ENCODE measurements at places on chromosomes 1 and 21.

DNA sequence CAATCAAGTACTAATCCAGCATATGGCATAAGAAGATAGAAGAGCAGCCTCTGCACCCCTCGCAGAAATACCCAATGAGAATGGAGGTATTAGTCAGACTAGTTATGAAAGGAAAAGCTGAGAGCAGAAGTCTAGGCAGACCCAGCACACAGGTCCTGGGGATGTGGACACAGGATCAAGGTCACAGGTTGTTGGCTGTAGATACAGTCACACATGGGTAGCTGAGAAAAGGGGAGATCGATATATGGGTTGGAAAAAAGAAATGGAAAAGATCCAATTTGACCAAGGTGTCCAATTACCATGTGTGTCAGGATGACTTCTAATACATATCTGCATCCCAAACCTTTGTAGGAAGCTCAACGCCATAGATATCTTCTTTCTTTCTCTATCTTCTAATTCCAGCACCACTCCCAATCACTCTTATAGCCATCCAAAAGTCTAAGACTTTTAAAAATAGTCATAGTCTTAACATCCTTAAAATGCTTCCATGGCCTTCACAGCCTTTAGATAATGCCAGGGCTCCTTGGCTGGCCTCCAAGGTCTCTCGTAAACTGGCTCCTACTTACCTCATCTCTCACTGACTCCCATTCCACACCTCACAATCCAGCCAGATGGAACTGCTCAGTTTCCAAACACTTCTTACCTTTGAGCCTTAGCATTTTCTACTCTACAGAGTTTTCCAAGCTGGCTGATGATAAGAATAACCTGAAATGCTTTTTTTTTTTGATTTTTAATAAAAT lies 8.3 kb upstream of the ZC3H11B start:
- DNase-seq, result no peak

DNA sequence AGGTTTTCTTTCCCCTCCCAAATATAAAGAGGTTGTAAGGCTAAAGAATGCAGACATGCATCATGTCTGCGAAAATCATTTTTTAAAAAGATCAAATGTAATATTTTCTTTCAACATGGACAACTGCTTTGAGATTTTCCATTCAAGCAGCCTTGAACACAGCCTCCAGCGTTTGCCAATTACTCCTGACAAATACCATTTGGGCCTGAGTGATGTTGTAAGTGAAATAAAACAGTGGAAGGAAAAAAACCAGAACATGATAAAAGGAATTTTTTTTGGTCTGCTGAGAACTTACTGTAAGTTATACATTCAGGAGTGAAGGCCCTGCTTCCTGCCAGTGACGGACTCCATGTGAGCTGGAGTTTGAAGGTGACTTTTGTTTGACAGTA lies 37.2 kb downstream of the SETD4 start:
- no peak for DNase-seq

DNA sequence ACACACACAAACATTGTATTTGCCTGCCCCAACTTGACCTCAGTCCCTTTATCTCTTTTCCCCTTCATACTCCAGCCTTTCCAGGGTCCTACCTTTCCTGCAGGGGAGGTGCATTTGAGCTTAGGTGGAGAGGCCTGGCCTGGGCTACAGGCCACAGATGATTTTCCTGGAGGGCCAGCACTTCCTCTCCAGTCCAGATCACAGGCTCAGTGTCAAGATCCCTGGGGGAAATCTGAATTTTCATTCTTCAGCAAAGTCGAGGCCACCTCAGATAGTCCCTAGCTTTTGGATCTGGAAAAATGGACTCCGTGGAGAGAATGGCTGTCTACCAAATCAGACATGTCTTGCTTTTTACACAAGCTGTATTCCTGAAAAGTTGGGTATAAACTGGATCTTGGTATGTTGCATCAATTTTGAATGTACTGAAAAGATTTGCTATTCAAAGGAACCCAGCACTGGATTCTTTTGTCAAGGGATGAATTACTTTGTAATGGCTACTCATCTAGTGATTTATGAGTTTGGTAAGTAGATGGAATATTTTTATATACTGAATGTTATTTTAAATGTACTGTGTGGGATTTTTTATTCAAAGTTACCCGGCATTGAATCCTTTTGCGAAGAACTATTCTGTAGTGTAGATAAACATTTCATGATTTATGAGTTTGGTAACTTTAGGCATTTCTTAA lies 78.7 kb downstream of the DDR2 start:
- no peak for DNase-seq

DNA sequence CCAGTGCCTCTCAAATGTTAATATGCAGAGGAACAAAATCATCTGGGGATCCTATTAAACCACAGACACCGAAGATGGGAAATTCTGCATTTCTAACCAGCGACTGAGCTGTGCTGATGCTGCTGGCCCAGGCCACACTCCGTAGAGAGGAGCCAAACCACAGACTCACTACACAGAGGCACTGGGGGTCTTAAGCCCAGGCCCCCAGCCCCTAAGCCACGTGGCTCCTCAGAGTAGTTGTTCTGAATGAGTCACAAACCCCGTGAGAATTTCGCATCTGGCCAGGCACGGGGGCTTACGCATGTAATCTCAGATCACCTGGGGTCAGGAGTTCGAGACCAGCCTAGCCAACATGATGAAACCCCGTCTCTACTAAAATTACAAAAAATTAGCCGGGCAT lies 2.8 kb upstream of the CELA2A start:
- no peak for DNase-seq

- DNase-seq, result no peak
Measured at GRCh38 chr1:39317910-39318633, 113.6 kb downstream of the MACF1 start.

DNA sequence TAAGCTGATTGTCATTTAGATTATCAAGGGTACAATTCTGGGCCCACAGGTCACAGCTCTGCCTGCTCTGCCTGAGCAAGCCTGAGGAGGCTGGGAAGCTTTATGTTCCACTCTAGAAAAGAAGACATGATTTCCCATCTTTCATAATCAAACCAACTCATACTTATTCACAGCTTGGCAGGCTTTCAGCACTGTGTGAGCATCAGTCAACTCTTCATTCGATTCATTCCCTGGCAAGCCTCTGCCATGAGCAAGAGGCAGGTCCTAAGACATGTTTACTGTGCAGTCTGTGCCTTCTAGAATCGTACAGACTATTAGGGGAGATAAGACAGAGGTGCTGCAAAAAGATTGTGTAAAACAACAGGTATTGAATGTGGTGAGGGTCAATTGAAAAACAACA lies 24.5 kb upstream of the KIRREL1 start:
- DNase-seq, result no peak

DNA sequence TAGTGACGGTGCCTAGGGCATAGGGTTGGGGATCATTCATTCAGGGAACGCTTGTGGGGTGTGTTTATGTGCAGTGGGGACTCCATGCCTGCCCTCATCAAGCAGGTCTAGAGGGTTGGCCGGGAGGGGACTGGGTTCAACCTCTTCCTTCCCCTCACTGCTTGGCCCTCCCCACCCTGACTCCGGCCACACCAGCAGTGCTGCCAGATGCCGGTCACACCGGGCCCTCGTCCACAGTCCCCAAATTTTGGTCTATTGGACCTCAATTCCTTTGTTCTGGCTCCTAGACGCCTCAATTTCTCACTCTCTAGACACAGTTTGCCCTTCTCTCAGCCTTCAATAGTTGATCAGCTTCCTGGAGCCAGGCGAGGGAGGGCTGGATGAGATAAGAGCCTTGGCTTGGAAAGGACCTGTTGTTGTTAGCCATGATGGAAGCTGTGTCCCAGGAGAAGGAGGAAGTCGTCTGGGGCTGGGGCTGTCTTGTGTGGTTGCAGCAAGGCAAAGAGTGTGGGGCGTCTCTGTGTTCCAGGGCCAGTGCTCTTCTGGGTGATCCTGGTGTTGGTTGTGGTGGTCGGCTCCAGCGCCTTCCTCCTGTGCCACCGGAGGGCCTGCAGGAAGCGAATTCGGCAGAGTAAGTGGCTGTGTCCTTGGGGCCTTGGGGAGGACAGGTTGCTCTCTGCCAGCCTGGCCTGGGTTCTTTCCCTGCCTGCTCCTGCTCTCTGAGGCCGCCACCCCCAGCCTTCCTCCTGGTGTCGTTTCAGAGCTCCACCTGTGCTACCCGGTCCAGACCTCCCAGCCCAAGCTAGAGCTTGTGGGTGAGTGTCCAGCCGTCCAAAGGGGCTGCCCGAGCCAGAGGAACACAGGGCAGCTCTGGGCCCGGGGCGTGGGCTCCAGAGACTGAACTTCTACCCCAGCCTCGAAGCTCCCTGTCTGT lies 41.1 kb upstream of the TNFRSF1B start:
- no peak for DNase-seq

GRCh38 chr1:202281316-202282024 lies 60.3 kb downstream of the UBE2T start:
- DNase-seq, result no peak

GRCh38 chr1:193458628-193459027 lies 272.2 kb upstream of the B3GALT2 start:
- DNase-seq, result no peak

DNA sequence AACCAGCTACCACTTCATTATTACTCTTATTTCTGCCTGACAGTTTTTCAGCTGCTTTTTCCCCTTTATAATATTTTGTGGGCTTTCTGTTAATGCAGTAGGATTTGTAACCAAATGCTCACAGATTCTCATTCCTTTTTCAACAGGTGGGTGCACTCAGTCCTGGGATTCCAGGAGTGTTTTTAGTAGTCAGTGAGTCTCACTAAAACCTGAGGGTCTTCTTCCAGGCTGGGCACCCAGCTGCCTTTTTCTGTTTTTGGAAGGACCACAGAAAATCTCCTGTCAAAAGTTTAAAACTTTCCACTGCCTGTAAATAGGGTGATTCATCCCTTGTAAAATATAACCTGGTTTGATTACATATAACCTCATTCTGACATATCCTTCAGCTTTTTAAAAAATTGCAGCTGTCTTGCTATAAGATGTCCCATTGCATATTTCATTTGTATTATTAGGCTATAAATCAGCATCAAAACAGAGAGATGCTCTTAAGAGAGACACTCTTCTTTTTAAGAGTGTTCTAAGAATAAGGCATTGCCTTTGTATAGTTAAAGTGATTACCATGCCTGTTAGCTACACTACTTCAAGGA lies 16.8 kb upstream of the CEP350 start:
- DNase-seq, result no peak

DNA sequence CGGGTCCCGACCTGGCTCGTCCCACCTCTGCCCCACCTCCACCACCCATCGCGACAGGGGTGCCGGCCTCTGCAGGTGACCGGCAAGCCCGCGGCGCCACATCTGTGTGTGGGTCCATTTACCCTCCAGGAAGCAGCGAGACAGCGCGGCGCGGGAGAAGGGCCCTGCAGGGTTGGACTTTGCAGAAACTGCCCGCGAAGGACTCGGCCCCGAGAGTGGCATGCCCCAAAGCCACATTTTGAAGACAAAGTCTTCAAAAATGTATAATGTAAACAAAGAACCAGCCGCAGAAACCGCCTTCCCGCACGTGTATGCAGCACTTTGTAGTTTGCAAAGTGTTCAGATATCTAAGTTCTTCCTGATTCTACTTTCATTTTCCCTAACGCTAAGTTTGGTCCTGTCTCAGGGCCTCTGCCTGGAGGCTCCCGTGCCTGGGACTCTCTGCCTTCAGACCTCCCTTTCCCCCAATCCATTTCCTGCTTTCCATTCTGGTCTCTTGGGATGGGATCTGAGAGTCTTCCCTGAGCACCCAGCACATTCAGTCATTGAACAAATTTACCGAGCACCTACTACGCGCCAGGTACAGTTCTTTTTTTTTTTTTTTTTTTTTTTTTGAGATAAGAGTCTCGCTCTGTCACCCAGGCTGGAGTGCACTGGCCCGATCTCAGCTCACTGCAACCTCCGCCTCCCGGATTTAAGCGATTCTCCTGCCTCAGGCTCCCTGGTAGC lies 524 bp upstream of the TMCO4 start:
- DNase-seq, result peak; percentile 79

- DNase-seq, result no peak
Measured at GRCh38 chr1:107149946-107150345, 9.1 kb downstream of the NTNG1 start.

GRCh38 chr1:82899017-82899416 lies 1098.3 kb downstream of the ADGRL2 start:
- no peak for DNase-seq

- no peak for DNase-seq
Measured at GRCh38 chr21:36700971-36701755, 2.2 kb downstream of the SIM2 start.

DNA sequence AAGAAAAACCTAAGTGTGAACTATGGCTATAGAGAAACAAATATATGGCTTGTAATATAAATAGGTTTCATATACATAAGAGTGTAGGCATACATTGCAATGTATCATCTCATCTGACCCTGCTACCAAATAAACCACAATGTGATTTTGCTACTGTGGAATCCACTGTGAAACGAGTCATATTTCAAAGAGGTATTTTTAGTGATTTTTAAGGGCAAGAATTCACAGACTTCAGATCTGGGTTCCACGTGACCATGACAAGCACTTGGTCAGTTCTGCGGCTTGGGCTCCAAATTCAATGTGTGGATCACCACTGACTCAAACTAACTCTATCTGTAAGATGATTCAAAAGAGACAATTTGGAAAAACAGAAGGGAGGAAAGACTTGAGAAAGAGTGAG lies 147.0 kb upstream of the ERG start:
- DNase-seq, result no peak

DNA sequence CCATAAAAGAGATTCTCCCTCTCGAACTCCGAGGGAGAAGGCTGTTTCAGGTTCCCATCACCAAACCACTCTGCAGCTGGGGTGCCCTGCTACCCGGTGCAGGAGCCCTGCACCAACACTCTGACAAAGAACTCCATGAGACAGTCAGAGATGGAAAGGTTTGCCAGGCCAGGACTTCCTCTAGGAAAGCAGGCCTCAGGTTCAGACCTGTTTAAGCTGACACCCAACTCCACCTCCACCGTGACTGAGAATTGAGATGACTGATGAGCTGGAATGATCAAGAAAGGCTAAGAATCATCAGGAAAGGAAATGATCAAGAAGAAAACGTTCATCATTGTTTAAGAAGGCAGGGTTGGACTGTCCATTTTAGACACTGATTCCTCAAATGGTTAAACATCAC lies 46.2 kb upstream of the KCNE1 start:
- no peak for DNase-seq

- DNase-seq, result no peak
Measured at GRCh38 chr1:200666309-200666708, 3.4 kb downstream of the DDX59 start.

DNA sequence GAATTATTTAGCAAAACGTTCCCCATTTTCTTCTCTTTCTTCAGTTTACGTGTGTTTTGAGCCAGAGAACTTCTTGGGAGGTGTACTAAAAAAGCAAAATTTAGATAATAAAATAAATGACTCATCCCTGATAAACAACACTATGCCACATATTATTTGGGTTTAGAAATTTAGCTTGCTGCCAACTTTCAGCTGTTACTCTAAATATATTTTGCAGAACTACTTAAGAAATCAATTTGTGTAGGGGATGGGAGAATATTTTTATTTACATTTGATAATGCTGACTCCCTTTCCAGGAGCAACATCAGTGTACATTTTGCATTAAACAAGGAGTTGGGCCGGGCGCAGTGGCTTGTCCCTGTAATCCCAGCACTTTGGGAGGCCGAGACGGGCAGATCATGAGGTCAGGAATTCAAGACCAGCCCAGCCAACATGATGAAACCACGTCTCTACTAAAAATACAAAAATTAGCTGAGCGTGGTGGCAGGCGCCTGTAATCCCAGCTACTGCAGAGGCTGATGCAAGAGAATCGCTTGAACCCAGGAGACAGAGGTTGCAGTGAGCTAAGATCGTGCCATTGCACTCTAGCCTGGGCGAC lies 151.4 kb upstream of the ZRANB2 start:
- no peak for DNase-seq

GRCh38 chr21:25878344-25878743 lies 143.6 kb downstream of the GABPA start:
- no peak for DNase-seq

GRCh38 chr1:85957760-85958159 lies 198.8 kb downstream of the COL24A1 start:
- no peak for DNase-seq

- no peak for DNase-seq
Measured at GRCh38 chr1:6420454-6421042, 829 bp upstream of the HES2 start.
